Right lobe of liver (tissue), 6 donors: ENCODE measurements at places on chromosomes 13 and 19. TPM values are rescaled to one million over a fixed set of nuclear protein-coding genes. Genes with fewer than 3 reads are reported as not detected.
A peak's percentile ranks its signal among the peaks of the same experiment; 100 is the strongest.

The ZDHHC20 gene
- total RNA-seq, result 22.8 TPM

The PCDH8 gene
- total RNA-seq, result not detected

The DLL3 gene
- total RNA-seq, result not detected

The KLK13 gene
- total RNA-seq, result not detected

The PALM gene
- 4.6 TPM for total RNA-seq

The ZNF431 gene
- total RNA-seq, result 0.37 TPM

The PLEKHF1 gene
- total RNA-seq, result 6.6 TPM

The F2RL3 gene
- total RNA-seq, result 0.24 TPM

GRCh38 chr19:9671655-9672054 lies 3.2 kb downstream of the ZNF562 start:
- no peak for DNase-seq

DNA sequence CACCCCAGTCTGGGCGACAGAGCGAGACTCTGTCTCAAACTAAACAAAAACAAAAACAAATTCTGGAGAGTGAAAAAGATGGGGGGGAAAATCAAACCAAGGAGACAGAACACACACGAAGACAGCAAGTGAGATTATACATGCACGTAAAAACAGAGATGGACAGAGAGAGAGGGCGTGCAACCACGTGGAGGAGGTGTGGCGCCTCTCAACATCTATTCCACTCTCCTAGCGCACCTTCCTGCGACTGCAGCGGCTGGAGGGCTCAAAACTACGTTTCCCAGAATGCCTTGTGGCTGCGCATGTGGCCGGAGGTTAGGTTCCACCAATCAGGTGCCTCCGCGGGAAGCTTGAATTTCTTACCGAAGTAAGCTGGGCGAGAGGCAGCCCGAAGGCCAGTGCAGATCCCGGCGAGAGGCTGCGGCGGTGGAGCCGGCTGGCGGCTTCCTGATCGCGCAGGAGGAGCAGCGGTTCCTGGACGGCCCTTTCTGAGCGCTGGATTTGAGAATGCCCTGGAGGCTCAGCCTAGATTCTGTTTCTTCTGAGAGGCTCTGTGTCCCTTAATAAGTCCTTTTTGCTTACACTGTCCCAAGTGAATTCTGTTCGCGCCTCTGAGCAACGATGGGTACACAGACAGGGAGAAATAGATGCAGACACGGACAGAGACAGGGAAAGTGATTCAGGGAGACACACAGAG lies 13.1 kb upstream of the NANOS2 start:
- DNase-seq, result peak; percentile 90

DNA sequence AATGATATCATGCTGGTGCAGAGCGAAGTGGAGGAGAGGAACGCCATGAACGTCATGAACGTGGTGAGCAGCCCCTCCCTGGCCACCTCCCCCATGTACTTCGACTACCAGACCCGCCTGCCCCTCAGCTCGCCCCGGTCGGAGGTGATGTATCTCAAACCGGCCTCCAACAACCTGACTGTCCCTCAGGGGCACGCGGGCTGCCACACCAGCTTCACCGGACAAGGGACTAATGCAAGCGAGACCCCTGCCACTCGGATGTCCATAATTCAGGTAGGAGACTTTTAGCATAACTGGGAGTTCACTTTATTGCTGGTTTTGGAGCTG lies 3.3 kb downstream of the PCDH17 start:
- DNase-seq, result peak; percentile 55

GRCh38 chr19:41696402-41697197 lies 8.5 kb upstream of the CEACAM7 start:
- DNase-seq, result peak; percentile 21

DNA sequence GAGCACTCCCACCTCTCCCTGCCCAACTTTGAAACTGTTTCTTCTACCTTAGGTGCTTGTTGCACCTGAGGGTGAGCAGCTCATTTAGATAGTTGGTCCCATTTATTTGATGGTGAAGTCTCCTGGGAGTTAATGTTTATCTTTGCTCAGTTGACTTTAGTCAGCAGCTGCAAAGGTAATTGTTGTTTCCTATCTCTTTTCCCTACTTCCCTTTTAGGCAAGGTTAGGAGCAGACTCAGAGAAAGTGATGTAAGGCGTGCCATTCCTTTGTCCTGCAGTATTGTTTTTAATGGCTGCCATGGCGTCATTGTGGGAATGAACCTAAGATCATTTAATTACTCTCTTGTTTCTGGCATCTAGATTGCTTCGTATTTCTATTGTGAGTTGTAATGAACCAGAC lies 11.6 kb downstream of the AKAP11 start:
- DNase-seq, result no peak

- no peak for DNase-seq
These were observed 7.7 kb upstream of the SERP2 start for GRCh38 chr13:44365899-44366298.

DNA sequence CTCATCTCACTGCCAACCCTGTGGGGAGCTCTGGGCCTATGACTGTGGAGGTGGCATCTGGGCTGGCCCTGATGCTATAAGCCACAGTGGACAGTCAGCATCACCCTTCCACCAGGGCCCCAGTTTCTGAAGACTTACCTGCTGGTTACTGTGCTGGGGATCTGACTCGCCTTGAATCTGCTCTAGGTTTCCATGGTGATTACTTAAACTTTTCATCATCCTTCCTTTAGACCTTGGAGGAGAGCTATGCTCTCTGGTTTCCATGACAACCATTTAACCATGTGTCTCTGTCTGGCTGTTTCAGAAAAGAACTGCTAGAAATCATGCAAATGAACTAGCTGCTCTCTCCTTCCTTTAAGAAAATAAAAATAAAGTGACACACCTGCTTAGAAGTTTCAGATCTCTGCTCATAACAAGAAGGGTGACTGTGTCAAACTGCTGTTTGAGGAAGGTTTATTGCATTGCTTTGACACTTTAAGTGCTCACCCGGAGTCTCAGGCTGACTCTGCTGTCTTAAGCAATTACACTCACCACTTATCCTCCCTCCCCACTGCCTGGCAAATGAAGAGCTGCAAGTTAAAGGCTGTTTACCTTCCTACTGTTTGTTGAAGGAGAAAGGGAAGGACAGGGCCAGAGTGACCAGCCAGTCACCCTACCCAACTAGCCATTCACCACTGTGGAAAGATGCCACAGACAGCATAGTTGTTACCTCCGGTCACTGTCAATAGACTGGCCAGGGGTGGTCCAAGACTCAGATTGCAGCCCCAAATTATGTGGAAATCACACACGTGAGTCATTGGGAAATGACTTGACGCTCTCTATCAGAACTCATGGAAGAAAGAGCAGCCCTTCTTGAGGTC lies 87.6 kb downstream of the HSPH1 start:
- no peak for DNase-seq

DNA sequence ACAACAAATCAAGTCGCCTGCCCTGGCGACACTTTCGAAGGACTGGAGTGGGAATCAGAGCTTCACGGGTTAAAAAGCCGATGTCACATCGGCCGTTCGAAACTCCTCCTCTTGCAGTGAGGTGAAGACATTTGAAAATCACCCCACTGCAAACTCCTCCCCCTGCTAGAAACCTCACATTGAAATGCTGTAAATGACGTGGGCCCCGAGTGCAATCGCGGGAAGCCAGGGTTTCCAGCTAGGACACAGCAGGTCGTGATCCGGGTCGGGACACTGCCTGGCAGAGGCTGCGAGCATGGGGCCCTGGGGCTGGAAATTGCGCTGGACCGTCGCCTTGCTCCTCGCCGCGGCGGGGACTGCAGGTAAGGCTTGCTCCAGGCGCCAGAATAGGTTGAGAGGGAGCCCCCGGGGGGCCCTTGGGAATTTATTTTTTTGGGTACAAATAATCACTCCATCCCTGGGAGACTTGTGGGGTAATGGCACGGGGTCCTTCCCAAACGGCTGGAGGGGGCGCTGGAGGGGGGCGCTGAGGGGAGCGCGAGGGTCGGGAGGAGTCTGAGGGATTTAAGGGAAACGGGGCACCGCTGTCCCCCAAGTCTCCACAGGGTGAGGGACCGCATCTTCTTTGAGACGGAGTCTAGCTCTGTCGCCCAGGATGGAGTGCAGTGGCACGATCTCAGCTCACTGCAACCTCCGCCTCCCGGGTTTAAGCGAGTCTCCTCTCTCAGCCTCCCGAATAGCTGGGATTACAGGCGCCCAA lies at the start of gene LDLR:
Gene LDLR (plus strand): TSS at position 210 of the 760 bp plus-strand sequence. CDS start 86 bp downstream, at position 296.
- peak; percentile 91 for DNase-seq

- DNase-seq, result no peak
These were observed 31.6 kb upstream of the ZNRF4 start for GRCh38 chr19:5423567-5424125.

- no peak for DNase-seq
These were observed 12.1 kb upstream of the DACH1 start for GRCh38 chr13:71879129-71879535.

GRCh38 chr13:48571126-48571913 lies 38.4 kb upstream of the RCBTB2 start:
- no peak for DNase-seq

GRCh38 chr13:40223585-40223984 lies 442.9 kb downstream of the FOXO1 start:
- no peak for DNase-seq

- DNase-seq, result peak; percentile 42
These were observed at the start of gene COL5A3 for GRCh38 chr19:10010247-10010691. Gene COL5A3 (minus strand): TSS chr19:10010504. CDS start chr19:10010385, 119 bp downstream.

- DNase-seq, result no peak
These were observed 91.4 kb downstream of the COL4A1 start for GRCh38 chr13:110215606-110216005.
